ENCODE measurements at places on chromosomes 5 and 9. TPM values are rescaled to one million over a fixed set of nuclear protein-coding genes. Genes with fewer than 3 reads are reported as not detected.

The PCDHGA5 gene
- 0.16 TPM for total RNA-seq

- no peak for DNase-seq
- H3K27ac ChIP-seq = no peak overlapping the region
- no peaks in the 10 kb centered on the region for H3K27me3 ChIP-seq
- no peaks in the 10 kb centered on the region for H3K36me3 ChIP-seq
- no peak overlapping the region for H3K4me3 ChIP-seq
- H3K4me1 ChIP-seq = peaks cover 8% of the 10 kb centered on the region
Observed at GRCh38 chr9:129398101-129398960, 220.3 kb upstream of the IER5L start.

DNA sequence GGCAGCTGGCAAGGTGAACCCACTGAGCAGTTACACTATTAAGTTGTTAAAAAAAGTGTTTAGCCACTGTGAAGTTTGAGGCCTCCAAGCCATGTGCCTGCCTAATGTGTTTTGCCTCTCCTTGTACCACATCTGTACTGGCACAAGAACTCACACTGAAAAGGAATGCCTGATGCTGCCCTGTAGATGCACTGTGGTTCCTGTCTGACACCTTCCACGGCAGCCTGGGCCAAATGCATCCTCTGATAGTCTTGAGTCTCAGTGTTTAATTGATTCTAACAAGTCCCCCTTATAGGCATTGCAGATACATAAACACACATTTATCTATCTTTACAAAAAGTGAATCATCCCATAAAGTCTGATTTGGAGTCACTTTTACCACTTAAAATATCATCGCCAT is 169.9 kb downstream of the TTC39B start:
- H3K27ac ChIP-seq = no peak overlapping the region
- peaks cover 20% of the 10 kb centered on the region for H3K27me3 ChIP-seq
- peaks cover 11% of the 10 kb centered on the region for H3K4me1 ChIP-seq
- H3K36me3 ChIP-seq = no peaks in the 10 kb centered on the region
- no peak overlapping the region for H3K4me3 ChIP-seq

The MGAT1 gene
- 140 TPM for total RNA-seq

The CCDC171 gene
- total RNA-seq = 4.5 TPM

The DDX4 gene
- total RNA-seq = not detected

All from osteocyte (in vitro differentiated cells).